Foreskin keratinocyte (primary cell): ENCODE measurements at places on chromosomes 7 and 10.

DNA sequence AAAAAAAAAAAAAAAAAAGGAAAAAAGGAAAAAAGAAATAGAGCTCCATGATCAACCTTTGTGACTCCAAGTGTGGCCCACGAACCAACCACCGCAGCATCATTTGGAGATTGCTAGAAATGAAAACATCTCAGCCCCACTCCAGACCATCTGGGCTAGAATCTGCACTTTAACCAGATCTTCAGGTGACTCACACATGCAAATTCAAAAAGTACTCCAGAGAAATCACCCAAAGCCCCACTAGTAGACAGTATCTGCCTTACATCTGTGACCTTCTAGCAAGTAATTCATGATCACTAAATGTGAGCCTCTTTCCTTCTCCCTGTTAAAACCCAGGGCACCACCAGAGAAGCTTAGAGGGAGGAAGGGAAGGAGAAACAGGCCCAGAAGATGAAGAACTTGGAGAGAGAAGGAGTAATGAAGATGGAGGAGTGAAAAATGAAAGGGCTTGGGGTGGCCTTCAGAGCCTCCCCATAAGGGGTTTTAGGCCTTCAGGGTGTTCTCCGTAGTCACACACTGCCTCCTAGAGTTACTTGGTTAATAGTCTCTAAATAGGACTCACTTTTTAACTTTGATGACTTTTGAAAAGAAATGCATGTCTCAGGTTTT, 94.0 kb downstream of the SLC37A3 start:
- DNase-seq, result no peak

GRCh38 chr10:6213908-6214307, 11.2 kb downstream of the PFKFB3 start:
- DNase-seq, result no peak

GRCh38 chr10:100749309-100750217, 4.2 kb downstream of the PAX2 start:
- DNase-seq, result no peak

DNA sequence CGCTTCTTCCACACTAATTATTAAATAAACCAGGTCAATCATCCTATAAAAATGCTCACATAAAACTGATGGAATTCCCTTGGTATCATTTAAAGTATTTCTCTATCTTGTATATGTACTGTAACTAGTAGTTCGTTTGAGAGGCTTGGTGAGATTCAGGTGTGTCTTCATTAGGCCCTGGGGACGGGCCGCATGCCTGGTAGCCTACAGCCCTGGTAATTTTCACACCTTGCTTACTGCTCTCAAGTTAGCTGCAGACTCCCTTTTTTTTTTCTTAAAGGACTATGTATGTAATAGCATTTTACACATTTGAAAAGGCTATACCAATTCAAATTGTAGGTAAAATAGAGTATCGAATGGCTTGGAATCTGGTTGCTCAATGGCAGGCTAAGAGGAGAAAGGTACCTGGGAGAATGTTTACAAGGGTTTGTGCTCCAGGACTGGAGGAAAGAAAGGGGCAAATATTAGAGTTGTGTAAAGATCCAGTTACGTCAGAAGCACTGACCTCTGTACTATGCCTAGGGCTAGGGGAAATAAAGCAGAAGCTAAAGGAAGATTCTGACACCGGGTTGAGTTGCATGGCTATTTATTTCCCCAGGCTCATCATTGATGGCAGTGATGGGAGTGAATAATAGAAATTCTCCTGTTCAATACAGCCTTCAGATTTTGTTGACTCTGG, 58.8 kb upstream of the PNLIP start:
- DNase-seq, result no peak

DNA sequence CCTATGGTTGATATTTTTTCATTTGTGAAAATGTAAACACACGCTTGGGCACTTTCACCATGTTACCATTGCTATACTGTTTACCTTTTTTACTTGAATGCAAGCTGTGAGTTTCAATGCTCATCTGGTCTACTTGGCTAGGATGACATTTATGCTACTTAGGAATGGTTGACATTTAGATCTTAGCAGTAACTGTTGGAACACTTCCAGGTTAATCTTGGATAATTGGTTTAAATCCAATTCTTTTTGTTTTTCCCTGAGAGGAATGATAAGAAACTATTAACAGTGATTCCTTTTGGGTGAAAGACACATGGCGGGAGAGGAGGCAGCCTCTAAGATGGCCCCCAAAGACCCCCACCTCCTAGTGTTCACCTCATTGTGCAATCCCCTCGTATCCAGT, 51.4 kb upstream of the AMPH start:
- no peak for DNase-seq
